ENCODE measurements at places on chromosomes 12 and 14.

- DNase-seq = no peak
Measured at GRCh38 chr14:82438436-82438835, 904.8 kb upstream of the SEL1L start.

GRCh38 chr12:123916729-123917128 lies 55.9 kb downstream of the CCDC92 start:
- DNase-seq = peak; percentile 26

- no peak for DNase-seq
Measured at GRCh38 chr12:95116773-95117172, 43.4 kb upstream of the NR2C1 start.

DNA sequence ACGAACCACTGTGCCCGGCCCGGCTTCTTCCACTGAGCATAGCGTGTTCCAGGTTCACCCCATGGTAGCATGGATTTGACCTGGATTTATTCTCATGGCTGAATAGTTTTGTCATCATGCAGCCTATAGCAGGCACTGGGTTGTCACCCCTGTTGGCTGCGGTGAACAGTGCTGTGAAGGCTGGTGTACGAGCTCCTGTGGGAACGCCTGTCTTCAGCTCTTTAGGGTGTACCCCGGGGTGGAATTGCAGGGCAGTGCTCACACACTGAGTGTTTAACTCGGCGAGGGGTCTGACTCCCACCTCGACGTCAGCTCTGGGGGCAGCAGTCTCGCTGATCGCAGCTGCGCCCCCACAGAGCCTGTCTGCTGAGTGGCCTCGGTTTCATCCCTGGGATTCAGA lies 15.3 kb downstream of the MMP17 start:
- no peak for DNase-seq

DNA sequence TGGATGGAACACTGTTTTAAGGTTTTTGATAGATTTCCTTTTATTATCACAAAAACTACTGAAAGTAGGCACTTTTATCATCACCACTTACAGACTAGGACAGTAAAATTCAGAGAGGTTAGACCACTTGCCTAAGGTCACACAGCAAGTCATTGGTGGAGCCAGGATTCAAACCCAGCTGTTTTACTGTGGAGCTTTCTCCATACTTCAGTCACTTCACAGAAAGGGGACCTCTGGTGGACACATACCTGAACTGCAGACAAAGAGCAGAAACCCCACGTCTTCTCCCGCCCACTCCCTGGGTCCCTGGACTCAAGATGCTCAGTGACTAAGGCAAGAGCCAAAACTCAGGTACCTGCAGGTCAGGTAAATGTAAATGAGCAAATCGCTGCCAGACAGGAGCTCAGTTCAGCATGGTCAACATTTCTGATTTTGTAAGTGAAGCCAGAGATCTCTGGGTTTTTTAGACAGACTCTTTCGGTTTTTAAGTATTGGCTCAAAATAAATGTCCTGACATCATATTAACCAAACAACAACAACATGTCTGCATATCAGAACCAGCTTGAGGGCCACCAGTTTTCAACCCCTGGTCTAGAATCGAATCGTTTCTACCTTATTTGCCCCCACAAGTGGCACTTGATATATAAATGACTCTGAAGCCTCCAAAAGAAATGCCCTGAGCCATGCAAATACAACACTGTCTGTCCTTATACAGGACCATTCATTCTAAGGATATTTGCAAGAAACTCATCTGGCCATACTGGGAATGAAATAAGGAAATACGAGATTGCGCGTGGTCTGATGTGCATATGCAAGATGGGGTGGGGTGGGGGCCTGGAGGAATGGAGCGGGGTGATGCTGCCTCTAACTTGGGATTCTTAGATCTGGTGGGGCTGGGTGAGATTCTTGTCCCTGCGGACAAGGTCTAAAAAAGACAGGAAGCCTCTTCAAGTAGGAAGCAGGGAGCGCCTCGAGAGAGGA lies 110.9 kb downstream of the KSR2 start:
- peak; percentile 52 for DNase-seq

DNA sequence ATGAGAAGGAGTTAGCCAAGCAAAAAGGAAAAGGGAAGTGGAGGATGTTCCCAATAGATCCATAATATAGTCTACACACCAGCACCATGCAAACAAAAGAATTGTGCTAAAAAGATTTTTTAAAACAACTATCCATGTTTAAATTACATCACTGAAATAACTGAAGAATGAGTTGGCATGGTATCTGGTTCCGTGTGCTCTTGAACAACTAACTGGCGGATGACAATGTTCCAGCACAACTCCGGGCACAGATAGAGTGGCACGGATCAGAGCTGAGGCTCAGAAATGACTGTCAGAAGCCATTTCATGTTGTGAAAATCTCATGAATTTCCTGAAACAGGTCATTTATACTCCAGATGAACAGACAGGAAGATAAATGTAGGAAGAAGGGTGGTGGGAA lies 153.1 kb downstream of the HMGA2 start:
- no peak for DNase-seq

DNA sequence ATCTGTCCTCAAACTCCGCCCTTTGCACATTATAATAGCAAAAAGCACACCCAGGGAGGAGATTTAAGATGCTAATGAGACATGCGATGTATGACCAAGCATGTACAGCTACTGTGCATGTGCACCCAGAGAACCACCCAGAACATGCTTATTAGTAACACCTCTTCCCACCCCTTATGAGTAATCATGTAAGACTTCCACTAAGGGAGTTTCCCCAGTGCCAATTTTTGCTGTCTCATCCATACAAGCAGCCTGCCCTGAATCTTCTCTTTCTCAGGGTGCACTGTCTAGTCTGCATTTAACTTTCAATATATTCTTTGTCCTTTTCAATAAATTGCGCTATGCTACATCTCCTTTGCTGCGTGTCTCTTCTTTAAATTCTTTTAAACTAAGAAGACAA lies 830.0 kb upstream of the NOVA1 start:
- DNase-seq = no peak

DNA sequence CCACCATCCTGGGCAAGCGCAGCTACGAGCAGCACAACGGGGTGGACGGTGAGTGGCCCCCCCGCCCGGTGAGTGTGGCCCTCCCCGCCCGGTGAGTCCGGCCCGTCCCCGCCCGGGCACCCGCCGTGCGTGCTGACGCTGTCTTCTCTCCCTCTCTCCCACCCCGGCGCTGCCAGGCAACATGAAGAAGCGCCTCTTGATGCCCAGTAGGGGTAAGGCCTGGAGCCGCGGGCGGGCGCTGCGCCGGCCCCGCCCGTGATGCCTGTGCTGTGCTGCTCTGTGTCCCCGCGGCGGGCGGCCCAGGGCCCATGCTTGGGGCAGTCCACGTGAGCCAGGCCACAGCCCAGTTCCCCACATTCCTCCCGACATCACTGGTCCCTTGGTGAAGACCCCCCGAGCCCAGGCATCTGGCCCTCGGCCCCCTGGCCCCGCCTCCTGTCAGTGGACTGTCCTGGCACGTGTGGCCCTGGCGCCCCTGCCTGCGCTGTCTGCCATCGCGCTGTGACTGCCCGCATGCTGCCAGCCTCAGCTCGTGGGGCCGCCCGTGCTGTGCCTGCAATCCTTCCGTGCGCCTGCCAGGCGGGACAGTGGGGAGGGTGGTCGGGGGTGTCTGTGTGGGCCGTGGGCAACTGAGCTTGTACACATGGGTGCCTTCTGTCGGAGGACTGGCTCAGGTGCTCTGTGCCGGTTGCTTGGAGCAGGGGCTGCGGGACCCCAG lies 7.9 kb upstream of the CRIP2 start:
- DNase-seq = no peak

DNA sequence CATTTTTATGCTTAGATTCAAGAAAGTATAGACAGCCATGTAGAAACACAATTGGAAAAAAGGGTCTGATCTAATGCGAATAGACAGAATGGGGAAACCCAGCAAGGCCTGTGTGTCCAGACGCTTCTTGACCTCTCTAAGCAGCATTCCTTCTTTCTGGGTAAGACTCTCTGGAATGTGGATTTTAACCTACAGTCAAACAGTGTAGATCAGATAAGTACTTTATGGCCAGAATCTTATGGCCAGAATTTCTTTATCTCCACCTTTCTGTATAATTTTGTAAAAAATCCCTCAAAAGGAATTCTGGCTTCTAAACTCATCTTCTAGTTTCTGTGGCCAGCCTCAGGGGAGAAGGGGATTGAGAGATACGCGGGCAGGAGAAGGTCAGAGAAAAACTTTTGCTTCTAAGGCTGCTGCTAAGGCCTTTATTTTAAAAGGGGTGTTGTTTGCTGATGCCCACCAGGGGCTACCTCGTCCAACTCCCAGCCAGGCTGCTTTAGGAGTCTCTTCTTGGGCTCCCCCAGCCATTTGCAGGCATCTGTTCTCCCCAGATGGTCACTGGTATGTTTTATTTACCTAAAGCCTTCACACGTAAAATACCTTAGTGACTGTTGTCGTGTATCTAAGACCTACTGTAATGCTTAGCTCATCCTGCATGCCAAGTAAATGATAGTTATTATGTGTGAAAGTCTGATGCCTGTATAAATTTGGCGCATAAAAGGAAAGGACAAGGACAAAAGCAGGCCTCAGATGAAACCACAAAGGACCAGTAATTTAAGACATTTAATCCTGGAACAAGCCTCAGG lies 68.4 kb downstream of the ANO6 start:
- DNase-seq = no peak

DNA sequence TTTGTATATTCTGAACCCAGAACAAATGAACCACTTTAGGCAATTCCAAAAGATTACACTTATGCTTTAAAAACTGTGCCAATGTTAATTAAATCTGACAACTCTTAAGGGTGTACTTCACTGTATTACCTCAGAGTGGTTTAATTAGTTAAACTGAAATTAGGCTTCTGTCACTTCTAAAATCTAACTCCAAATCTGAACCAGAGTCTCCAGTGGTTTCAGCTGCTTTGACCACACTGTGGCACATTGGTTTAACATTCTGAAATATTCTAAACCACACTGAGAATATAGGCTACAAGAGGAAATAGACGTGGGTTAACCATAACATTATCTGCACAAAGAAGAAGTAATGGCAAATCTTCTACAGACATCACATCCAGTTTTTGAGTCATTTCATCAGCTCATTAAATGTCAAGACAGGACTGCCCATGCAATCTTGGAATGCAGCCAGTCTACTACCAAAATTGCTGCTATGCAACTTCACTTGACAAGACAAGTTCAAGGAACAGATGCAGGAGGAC lies 94.8 kb downstream of the LRP6 start:
- DNase-seq = peak; percentile 45

DNA sequence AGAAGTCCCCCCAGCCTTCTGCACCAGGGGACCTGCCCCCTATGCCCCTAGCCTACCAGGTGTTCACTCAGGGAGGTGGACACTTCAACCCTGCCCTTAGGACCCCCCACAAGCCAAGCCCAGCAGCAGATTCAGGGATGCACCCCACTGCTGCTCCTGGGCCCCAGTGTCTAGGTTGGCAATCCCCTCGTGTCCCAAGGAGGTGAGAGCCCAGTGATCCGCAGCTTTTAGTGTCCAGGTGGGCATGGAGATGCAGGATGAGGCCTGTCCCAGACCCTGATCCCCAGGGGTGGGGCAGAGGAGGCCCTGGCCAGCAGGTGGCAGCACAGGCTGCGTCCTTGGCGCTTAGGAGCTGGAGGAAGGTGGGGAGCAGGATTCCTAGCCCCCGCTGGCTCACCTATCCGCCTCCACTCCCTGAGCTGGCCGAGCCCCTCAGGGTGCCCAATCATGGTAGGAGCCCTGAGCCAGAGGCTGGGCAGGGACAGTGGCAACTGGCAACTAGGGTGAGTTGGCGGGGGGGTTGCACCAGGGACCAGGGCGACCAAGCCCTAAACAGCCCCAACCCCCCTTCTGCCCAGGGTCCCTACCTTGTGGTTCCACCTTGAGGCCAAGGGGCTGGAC lies 4.1 kb downstream of the CKB start:
- peak; percentile 64 for DNase-seq

DNA sequence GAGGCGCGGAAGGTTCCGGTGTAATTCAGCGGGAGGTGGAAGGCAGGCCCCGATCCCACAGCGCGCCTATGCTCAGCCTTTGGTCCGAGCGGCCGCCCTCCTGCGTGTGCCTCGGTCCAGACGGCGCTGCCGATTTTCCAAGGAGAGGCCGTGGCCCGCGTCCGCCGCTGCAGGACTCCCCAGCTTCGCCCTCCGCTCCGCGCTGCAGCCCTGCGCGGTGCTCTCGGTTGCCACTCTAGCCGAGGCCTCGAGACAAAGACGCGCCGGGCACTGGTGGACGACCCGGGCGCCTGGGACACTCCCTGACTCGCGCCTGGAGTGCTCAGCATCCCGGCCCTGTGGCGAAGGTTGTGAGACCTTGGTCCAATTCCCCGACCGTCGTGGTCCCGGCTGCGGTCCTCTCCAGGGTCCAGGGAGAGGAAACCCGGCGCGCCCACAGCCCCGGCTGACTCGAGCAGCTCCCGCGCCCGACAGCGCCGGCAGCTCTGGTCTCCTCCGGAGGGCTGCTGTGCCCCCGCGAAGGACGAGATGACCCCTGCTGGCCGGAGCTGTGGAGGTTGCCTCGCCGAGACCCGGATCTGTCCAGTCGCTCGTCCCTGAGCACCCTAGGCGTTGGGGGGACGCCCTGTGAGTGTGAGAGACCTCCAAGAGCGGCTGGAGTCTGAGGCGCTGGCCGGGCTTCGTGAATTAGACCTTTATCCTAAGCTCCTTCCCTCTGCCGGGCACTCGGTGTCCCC lies 6.5 kb downstream of the HOXC12 start:
- DNase-seq = no peak

GRCh38 chr14:101127224-101127623 lies 223.7 kb upstream of the RTL1 start:
- no peak for DNase-seq
